ENCODE measurements at places on chromosomes 12 and 14.

DNA sequence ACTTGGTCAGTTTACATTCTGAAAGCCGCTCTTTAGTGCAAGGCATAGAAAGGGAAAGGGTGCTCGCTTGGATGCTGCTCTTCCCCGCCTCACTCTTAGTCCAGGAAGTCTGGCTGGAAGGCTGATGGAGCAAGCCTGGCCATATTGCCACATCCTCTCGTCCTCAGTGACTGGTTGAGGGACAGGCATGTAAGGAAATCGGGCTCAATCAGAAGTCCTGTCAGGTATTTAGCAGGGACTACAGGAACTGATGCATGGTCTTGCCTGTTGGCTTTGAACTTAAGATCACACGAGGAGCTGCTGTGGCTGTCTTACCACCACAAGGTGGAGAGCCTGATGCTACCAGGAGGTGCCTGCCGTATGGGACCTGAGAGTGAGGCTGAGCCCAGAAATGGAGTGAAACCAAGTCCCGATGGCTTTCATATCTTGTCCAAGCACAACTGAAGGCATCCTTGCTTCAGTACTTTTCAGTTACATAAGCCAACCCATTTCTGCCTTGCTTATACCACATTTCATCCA lies 10.7 kb upstream of the C12orf75 start:
- no peak for DNase-seq

- DNase-seq, result no peak
Measured at GRCh38 chr14:75018694-75019093, 16.0 kb downstream of the EIF2B2 start.

DNA sequence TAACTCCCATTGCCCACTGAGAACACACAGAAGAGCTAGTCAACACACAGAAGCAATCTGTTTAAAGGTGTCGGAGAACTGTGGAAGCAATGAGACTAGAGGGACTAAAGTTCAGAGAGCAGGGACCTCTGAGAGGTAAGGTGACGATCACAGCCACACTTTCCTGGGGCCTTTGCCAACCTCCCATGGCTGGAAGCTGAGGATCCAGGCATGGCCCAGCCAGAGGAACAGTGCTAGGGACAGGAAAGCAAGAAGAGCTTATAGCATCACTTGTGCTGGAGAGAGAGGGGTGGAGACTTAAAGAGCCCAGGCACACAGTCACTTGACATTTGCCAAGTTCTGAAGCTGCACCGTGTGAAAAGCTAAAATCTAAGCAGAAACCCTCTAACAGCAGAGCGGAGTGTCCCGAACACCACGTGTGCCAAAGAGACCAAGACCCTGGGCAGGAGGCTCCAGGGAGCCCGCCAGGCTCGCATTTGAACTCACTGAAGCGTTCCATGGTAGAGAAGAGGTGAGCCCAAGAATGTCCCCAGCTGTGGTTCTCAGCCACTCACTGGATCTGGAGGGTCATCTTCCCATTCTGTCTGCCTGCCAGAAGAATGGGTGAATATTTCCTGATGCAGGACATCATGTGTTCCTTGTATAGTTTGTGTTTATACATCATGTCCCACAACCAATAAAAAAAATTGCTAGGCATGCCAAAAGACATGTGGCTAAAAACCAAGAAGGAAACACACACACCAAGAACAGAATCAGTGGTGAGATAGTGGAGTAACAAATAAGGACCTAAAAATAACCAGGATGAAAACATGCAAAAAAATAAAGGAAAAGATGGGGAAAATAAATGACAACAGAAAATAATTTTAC lies 174.0 kb upstream of the C14orf180 start:
- DNase-seq, result no peak

DNA sequence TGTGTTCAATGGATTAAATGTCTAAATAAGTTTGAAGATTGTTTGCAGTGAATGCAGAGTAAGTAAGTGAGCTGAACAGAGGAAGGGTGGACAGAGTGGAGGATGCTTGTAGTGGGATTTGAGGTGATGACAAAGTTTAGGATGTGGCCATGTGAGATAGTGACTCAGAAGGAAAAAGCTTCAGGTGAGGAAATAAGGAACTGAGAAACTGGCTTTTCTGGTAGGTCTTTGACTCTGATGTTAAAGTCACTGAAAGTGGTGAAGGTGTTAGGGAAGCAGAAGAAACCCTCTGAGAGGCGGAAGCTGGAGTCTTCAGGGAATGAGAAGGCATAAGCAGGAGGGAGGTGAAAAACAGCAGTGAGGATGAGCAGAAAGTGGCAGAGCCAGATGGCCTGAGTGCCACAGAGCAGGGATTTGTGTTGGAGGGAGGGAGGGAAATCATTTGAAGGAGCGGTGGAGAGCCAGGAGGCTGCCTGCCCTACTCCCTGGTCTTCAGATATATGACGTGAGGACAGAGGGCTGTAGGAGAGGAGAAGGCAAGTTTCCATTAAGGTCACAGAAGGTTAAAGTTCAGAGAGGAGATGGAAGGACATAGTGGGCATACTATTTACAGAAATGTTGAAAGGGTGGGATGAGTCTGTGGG lies 24.8 kb downstream of the RGS6 start:
- no peak for DNase-seq

DNA sequence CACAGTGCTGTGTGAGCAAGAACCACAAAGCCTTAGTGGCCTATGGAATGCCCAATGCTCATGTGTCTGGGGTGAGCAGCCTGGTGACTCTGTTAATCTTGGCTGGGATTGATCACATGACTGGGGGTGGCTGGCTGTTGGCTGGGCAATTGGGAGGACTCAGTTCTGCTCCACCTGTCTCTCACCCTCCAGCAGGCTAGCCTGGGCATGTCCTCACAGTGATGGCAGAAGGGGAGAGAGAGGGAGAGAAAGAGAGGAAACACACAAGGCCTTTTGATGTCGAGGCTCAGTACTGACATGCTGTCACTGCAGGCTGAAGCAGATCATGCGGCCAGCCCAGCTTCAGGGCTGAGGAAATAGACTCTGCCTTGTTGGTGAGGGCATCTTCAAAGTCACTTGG lies 136.8 kb downstream of the TBX5 start:
- DNase-seq, result no peak

GRCh38 chr14:106831322-106831720 lies 1304.9 kb downstream of the TMEM121 start:
- peak; percentile 6 for DNase-seq

DNA sequence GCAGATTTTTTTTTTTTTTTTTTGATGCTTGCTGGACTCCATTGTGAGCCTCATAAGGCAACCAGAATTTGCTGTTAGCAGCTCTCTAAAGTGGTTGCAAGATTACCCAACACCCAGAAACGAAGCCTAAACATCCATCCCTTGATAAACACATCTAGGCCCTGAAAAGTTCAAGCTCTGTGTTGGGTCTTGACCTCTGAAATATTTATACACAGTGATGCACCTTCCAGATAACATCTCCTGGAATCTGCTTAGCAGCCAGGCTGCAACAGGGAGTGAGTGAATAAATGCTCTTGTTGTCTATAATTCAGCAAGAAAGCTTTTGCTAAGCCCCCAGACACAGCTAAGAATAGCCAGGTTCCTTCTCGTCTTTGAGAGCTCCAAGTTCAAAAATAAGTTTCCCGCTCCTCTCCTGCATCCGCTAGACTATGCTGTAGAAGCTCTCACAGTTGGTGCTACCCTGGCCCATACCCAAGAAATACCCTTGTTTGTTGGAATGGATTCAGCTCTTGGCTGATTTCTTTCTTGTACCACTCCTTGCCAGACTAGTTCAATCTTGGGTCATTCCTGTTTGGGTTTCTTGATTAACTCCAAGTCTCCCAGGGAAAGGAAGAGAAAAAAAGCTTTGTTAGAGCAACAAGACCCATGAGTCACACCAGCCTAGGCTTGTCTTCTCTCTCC lies 610.6 kb upstream of the TBX3 start:
- DNase-seq, result no peak

- DNase-seq, result no peak
Measured at GRCh38 chr14:96705422-96706092, 91.6 kb upstream of the VRK1 start.

DNA sequence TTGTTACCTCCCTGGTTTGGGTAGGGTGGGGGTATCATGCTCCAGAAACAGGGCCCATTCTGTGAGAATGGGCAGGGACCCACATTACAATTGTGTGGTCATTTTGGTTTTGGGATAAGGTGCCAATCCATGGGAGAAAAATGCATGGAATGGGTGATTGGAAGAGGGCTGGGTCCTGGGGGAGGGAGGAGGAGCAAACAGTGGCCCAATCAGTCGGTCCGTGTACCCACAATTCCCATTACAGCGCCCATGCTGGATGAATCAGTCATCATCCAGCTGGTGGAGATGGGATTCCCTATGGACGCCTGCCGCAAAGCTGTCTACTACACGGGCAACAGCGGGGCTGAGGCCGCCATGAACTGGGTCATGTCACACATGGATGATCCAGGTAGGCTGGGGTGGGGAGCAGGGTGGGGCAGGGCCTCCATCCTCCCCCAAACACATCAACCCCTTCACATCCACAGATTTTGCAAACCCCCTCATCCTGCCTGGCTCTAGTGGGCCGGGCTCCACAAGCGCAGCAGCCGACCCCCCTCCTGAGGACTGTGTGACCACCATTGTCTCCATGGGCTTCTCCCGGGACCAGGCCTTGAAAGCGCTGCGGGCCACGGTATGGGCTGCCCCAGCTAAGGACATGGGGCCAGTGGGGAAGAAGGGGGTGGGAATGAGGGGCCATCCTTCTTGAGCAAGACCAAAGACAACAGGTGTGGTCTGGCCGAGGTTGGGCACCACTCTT lies 3.6 kb upstream of the TPI1 start:
- DNase-seq, result peak; percentile 16

DNA sequence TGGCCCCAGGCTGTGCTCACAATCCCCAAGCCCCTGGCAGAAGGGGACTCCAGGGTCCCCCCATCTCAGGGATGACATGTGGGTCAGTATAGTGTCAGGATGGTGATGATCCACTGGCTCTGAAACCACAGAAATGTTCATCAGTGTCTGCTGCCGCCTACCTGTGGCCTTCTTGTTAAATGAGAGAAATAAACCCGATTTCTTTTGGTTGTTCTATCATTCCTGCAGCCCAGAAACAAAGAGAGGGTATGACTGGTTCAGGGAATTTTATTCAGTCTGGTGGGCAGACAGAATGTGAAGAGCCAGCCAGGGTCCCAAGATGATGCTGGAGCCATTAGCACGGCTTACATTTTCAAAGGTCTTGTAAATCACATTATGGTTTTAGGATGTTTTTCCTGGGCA lies 86.6 kb downstream of the CRADD start:
- no peak for DNase-seq

Data from fibroblast of mammary gland (primary cell).